ENCODE measurements at places on chromosomes 6 and 20.

DNA sequence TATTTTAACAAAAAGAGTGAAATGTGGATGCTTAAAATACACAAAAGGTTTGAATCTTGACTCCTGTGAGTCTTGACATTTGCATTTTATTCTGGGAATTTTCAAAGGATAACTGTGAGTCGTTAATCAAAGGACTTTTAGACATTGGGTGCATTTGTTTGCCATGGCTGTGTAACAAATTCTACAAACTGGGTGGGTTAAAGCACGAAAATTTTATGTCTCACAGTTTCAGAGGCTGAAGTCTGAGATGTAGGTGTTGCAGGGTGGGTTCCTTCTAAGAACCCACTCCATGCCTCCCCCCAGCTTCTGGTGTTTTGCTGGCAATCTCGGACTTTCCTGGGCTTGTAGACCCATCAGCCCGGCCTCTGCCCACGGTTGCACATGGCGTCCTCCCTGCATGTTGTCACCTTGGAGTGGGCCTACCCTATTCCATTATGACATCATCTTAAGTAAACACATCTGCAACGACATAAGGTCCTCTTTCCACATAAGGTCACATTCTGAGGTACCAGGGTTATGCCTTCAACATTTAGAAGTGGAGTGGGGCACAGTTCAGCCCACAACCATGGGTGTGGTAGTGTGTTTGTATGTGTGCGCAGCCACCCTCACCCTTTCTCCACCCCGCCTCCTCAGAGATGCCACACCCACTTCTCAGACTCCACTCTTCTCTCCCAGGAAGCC, 113.1 kb downstream of the FOXA2 start:
- DNase-seq, result no peak

DNA sequence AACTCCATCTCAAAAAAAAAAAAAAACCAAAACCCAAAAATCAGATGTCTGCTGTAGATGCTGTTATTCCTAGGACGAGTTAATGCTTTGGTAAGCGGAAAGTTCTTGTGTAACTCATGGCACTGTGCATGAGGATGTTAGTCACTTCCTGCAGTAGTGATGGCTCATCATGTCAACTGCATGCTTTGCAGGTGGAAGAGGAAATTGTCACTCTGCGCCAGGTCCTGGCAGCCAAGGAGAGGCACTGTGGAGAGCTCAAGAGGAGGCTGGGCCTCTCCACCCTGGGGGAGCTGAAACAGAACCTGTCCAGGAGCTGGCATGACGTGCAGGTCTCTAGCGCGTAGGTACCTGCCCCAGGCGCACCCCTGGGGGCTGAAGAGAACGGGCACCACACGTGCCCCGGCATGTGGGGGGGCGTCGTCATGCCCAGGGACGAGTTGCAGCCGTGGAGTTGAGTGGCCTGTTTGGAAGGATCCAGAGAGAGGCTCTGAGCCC, 8.5 kb downstream of the TPD52L2 start:
- peak; percentile 53 for DNase-seq

- DNase-seq, result no peak
These were observed 53.3 kb upstream of the KLHL31 start for GRCh38 chr6:53718597-53719460.

- no peak for DNase-seq
These were observed 5.3 kb downstream of the WFDC5 start for GRCh38 chr20:45109634-45110033.

DNA sequence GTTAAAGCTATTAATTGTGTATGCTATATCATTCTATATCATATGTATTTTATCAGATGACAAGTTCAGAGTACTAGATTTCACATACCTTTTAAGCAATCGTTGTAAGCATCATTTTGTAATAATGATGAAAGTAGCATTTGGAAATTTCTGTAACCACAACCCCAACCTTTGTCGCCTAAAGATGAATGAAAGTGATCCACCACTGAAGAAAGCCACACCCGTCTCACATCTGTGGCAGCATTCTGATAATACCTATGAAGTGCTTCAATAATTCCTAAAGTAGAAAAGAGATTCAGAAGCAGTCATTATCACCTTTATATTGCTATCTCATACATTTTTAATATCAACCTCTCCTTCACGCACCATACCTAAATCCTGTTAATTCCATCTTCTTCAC, 16.6 kb downstream of the ZUP1 start:
- DNase-seq, result no peak

DNA sequence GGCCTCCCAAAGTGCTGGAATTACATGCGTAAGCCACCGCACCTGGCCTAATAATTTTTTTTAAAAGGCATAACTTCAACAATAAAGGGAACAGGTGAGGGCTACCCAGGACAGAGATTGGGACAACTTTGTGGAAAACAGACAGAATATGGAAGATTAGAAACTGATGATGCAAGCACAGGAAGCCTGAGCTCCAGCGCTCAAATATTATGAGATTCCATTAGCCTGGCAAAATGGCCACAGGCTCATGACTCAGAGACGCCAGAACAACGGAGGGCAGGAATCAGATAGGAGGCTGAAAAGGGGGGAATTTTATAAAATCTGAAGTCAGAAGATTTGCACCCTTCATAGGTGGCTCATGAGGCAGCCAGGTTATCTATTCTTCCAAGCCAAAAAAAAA, 103.1 kb upstream of the MRPS10 start:
- DNase-seq, result no peak

- no peak for DNase-seq
These were observed 55.3 kb downstream of the ERMARD start for GRCh38 chr6:169806701-169807100.

DNA sequence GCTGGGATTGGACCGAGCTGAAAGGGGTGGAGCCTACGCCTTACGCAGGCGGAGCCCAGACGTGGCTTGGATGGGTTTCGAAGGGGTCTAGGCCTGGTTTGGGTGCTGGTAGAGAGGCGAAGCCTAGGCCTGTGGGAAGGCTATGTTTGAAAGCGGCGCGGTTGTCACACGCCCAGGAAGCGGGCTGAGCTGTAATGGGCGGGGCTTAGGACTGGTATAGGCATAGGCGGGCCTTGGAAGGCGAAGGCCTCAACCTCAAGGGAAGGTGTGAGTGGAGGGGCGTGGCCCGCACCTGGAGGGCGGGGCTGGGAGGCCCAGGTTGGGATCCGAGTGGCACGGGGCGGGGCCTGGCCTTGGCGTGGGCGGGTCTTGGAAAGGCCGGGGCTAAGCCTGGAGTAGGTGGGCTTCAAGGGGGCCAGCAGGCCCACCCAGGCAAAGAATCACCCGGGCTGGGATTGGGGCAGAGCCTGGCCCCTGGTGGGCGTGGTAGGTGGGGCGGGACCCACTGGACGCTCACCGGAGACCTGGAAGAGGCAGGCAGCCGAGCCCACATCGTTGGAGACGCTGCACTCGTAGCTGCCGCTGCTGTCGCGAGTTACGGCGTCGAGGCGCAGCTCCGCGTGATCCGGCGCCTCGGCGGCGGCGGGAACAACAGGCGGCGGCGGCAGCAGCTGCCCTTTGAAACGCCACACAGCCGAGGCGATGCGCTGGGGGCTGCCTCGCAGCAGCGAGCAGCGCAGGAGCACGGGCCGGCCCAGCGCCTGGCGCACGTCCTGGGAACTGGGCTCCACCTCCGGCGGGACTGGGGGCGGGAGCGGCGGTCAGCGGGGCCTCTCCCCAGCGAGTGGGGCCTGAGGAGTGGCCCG, 49.0 kb downstream of the MDGA1 start:
- peak; percentile 25 for DNase-seq

DNA sequence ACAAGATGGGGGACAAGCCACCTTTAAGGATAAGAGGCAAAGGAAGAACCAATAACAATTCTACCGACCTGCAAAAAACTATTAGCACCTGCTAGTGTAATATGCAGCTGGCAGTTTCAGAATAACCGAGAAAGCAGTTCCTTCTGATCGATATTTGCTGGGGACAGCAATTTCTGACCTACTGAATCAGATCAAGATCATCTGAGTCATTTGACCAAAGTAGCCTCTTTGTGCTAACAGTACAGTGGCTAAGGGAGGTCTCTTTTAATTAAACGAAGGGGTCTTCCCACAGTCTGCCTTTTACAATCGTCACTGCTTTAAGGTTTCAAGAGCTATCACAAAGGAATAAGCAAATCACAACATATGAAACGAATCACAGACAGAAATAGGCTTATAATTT, 318.9 kb downstream of the BTBD9 start:
- no peak for DNase-seq

GRCh38 chr20:33019465-33020277, 11.8 kb upstream of the BPIFB6 start:
- no peak for DNase-seq

- no peak for DNase-seq
These were observed 62.7 kb downstream of the NOL4L start for GRCh38 chr20:32522526-32522775.

DNA sequence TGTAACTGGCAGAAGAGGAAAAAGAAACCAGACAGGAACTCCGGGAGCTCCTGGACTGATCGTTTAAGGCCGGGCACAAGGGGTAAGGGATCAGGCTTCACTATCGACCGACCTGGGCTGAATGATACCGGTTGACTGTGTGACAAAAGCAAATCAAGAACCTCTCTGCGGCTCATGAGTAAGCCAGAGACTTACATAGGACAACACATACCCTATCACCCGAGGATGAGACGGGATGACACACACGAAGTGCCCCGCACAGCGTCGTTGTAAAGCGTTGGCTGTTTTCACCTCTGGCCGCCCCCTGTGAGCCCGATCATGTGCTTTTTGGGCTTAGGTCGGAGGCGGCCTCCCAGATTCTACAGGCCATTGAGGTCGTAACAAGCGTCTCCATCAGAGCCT, 695 bp upstream of the TGIF2 start:
- DNase-seq, result peak; percentile 70

DNA sequence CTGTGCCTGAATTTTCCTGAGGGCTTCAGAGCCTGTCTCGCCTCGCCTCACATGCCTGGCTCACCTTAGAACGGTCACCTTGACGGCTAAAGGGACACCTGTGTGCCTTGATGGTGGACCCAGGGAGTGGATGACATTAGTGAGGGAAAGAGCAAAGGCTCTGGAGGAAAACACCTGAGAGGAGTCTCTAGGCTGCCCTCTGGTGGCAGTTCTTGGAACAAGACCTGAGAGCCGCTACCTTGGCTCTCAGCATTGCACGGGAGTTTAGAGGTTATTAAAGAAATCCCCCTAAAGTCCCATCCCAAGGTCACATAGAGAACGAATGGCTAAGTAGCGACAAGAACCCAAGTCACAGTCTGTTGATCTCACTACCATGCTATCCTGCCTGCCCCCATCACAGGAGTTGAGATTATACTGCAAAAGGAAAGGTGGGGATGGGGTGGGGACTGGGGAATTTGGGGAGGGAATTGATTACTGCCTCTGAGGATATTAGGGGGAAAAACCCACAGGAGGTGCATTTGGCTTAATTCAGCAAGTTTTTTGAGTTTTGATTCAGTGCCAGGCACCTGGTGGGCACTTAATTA, 7.9 kb upstream of the CDSN start:
- DNase-seq, result peak; percentile 86

DNA sequence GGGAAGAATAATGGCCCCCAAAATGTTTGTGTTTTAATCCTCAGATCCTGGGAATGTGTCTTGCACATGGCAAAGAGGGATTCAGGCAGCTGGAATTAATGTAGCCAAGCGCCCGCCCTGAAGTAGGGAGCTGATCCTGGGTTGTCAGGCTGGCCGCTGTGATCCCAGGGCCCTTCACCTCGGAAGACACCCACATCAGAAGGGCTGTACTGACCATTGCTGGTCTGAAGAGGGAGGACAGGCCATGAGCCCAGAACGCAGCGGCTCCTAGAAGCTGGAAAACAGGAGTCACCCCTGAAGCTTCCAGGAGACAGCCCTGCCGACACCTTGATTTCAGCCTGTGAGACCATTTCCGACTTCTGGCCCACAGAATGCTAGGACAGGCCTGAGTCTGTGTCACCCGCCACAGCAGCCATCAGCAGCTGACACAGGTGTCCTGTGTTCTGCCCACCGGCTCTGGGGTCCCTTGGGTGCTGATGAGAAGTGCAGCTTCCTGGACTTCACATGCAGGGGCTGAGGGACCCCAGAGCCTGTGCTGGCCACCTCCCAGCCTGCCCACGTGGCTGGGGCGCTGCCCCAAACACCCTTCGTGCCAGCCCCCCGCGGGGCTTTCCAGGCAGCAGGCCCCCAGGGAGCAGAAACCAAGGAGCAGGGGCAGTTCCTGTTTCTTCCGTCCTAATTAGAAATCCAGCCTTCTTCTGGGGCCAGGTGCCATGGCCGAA, 86.3 kb downstream of the ERMARD start:
- DNase-seq, result no peak

DNA sequence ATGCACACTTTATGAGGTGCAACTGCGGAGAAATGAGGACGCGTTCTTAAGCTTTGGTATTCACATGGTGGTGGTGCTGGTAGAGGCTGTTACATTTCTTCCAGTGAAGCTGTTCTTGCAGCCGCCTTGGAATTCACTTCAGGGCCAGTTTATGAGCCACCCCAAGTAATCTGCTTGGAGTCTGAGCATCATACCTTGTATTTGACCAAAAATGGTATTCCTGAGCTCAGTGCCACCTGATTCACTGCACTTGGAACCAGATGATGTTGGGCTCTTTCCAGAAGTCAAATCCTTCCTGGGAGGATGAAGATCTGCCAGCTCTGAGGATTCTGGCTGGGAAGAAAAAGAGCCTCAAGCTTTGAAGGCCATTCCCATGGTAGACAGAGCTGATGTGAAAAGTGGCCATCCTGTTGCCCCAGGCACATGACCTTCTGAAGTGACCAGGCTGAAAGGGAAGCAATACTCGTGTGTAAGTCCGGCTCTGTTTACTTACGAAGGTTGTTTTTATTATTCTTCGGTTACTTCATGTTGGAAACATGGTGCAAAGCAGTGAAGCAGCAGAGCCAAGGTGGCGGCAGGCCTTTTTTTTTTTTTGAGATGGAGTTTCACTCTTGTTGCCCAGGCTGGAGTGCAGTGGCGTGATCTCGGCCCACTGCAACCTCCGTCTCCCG, 7.7 kb downstream of the MANBAL start:
- DNase-seq, result no peak

DNA sequence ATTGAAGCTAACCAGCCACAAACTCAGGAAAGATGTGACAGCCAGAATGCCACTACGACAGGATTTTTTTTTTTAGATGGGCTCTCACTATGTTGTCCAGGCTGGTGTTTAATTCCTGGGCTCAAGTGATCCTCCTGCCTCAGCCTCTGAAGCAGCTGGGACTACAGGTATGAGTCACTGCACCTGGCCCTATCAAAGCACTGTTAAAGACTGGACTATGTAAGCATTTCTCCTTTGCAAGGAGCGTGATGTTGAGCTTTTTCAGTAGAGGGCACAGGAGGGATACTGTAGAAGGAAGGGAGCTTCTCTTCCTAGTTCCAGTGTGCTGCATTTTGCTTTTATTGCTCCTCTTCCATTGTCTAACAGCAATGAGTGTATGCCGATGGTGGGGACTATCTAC, 35.8 kb downstream of the ZBTB9 start:
- no peak for DNase-seq

DNA sequence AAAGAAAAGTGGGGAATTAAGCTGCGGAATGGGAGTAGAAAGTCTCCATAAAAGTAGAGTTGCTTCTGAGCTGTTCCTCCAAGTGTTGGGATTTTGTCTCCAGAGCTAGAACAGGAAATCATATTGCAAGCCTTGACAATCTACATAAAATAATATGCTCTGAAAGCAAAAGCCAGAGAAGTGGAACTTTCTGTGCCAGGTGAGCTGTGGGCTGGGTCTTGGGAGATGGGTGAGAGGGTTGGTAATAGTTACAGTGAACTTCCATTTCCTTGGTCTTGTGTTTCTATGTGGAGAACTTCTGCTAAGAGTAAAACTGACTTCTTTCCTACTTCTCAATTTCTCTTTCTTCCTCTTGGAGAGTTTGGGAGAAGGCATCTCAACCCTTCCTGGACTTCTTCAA, 6.3 kb upstream of the HMGN4 start:
- DNase-seq, result no peak

GRCh38 chr20:24100370-24101011, 111.9 kb upstream of the GGTLC1 start:
- peak; percentile 55 for DNase-seq

- no peak for DNase-seq
These were observed 22.9 kb downstream of the PPP1R3G start for GRCh38 chr6:5108068-5108467.

All from activated CD4-positive, alpha-beta T cell treated with anti-CD3 and anti-CD28 coated beads, Interleukin-2, amount 50 U/mL, for 48 hours (primary cell).